ENCODE measurements at places on chromosomes 5 and 9.

- DNase-seq: no peak
Measured at GRCh38 chr5:32298059-32298415, 14.7 kb downstream of the MTMR12 start.

DNA sequence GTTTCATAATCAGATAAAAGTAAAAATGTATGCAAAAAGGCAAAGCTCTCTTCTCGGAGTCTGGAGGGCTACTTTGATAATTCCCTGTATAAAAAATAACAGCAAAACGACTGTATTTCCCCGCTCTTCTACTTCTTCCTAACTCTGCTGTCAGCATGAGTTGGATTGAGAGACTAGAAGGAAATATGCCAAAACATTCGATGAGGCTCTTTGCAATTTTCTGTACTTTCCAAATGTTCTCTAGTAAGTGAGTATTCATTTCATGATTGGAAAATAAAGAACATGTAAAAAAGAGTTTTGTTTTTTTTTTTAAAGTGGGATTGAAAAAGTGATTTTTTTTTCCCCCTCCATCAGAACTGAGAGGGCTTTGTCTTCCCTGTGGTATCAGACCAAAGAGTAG is 677.5 kb downstream of the ACTL7B start:
- DNase-seq: no peak

GRCh38 chr5:72677447-72677846 is 139.0 kb upstream of the TNPO1 start:
- no peak for DNase-seq

GRCh38 chr5:43300112-43300511 is 13.1 kb downstream of the HMGCS1 start:
- DNase-seq: no peak

GRCh38 chr9:113343732-113344231 is 3.7 kb upstream of the WDR31 start:
- DNase-seq: no peak

DNA sequence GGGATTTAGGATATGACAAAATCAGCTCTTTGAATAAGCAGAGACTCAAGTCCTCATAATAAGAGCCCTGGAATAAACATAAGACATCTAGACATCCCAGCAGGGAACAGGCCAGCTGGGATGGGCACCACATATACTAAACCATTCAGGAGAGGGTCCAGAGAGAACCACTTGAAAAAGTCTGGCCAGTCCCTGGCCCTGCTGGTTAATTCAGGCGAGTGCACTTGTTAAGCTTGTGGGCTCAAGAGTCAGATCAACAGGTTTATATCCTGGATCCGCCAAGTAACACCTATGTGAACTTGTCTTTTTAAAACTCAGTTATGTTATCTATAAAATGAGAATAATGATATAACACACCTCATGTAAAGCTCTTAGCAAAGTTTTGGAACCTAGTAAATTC is 63.3 kb downstream of the CAVIN4 start:
- DNase-seq: no peak

DNA sequence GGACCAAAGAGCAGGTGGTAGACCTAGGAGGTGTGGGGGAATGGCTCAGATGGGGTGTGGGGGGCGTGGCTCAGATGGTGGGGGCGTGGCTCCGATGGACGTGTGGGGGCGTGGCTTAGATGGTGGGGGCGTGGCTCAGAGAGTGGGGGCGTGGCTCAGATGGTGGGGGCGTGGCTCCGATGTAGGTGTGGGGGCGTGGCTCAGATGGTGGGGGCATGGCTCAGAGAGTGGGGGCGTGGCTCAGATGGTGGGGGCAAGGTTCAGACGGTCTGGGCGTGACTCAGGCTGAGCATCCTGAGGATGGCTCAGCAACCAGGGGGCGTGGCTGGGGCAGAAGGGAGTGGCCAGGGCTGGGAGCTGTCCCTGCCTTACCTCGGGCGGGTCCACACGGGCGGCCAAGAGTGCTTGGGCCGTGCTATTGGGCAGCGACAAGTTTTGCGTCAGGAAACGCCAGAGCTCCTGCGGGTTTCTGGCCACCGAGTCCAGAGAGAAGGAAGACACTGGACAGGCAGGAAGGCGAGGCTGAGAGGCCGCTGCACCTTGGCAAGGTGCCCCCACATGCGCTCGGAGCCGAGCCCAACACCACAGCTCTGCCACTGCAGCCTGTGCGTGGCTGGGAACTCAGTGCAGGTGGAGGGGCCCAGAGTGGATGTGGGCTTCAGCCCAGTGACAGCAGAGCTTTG is 5.9 kb downstream of the ABCA2 start:
- peak; percentile 74 for DNase-seq

- DNase-seq: no peak
Measured at GRCh38 chr9:25225938-25226760, 452.1 kb downstream of the TUSC1 start.

DNA sequence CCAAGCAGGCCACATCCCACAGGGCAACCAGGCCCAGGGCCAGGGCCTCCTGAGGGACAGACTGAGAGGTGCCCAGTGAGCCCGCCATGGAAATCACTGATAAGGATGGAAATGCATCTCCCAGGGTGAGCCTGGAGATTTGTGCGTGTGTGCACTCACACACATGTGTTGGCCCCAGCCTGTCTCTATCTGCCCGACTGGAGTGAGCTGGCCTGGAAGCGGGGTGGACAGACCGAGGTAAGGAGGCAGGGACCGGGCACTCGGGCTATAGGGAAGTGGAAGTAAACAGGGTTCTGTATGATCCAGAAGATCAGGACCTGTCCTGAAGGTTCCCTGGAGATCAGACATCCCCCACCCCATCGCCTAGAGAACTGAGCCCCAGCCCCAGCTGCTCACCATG is 17.4 kb downstream of the GFI1B start:
- no peak for DNase-seq

- DNase-seq: no peak
Measured at GRCh38 chr9:110065532-110065931, 142.4 kb downstream of the C9orf152 start.

All from CD4-positive, alpha-beta T cell treated with Interleukin-1 beta for 1 hour (primary cell).